ENCODE measurements at places on chromosomes 5 and 9.

DNA sequence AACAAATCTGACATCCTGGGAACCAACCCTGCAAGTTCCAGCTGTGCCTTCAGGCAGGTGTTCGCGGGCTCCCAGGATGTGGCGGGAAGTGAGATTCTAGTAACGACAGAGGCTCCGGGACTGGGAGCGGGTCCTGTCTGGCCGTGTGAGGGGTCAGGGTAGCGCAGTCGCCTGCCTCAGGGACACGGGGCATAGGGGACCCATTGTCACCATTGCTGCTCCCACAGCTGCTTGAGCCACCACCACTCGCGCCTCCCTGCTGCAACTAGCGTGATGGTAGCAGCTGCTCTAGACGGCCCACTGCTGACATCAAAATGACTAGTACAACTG, 468.5 kb downstream of the CDH9 start:
- no peak for DNase-seq

- no peak for DNase-seq
Observed at GRCh38 chr9:84366683-84367082, 26.1 kb upstream of the SLC28A3 start.

DNA sequence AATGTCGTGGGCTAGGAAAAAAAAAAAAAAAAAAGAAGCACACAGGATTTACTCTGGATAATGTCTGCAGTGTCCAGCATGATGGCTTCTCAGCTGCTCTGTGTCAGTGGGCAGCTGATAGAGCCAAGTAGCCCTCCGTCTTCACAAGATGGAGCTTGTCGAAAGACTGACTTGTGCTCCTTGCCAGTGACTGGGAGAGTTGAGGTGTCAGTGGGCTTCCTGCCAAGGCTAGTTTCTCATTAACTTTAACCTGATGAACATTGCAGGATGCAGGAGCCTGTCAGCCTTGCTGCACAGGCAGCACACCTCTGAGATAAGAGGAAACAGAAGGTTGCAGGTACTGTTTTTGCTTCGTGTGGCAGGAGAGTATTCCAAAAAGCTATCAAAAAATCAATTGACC, 171.4 kb upstream of the SGCD start:
- DNase-seq = no peak

GRCh38 chr5:1036504-1037122, 28.0 kb downstream of the NKD2 start:
- DNase-seq = no peak

DNA sequence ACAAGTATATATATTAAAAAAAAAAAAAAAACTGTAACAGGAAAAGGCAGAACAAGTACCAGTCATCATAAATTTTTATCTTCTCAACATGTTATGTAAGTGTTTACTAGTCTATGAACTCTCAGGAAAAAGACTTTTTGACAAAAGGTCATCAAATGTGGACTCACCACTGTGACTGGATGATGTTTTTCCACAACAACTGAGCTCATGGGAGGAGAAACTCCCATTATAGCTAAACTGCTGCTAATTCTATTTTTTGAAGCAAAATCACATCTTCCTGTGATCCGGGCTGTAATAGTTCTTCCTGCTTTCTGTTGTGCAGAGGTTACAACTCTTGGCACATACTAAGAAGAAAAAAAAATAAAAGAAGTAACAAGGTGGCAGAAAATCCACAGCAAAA, 39.6 kb downstream of the POC5 start:
- no peak for DNase-seq

- DNase-seq = no peak
Observed at GRCh38 chr5:72451741-72452505, 55.3 kb downstream of the ZNF366 start.

GRCh38 chr5:169728-170094, 21.6 kb upstream of the LRRC14B start:
- no peak for DNase-seq

DNA sequence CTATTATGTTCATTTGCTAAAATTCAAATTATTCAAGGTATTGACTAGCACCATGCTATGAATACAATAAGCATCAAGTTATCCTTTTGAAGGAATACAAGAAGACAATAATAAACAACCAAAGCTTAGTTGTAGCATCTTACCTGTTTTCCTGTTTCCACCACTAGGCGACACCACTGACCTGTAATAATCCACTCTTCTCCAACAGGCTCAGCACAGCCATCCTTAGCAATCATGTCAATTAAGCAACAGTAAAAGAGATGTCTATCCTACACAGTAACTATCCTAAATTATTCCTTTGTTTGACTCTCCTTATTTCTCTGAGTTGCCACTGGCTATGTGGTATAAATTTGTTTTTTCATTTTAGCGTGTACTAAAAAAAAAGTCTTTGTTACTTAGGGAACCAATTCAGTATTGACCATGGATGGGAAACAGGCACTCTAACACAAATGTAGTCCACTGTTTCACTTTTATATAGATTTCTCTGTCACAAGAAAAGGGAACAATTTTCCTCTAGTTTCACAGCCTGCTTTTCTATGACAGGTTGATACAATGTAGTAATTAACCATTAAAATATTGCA, 46.2 kb downstream of the PCA3 start:
- no peak for DNase-seq

DNA sequence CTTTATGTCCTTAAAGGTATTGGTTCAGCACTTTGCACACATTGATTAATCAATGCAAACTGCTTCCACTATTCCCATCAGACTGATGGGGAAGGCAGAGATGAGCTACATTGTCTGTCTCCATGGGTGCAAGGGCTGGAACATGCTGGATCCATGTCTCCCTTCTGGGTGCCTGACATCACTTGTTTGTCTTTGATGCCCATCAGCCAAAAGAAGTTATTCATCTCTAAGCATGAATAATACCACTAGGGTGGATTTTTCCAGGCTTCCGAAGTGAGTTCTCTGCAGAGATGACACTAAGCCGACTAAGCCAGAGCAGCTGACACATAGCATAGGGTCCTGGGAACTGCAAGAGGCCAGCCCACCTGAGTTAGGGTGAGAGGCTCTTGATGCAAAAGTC, 8.7 kb downstream of the FGF1 start:
- no peak for DNase-seq

DNA sequence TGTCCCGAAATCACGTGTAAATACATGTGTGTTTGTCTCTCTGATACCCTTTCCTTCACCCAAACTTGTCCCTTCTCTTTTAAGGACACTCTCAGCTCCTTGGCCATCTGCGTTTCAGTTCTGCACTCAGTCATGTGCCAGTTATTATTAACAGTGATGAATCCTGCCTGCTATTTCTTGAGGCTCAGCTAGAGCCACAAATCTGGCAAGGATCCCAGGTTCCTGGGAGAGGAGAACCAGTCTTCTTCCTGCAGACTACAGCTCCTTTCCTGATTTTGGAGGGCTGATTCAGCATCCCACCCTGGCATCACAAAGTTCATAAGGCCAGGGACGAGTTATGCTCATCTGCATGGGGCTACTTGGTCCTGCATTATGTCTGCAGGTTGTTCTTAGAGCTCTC, 5.6 kb downstream of the MAMDC2 start:
- DNase-seq = no peak

DNA sequence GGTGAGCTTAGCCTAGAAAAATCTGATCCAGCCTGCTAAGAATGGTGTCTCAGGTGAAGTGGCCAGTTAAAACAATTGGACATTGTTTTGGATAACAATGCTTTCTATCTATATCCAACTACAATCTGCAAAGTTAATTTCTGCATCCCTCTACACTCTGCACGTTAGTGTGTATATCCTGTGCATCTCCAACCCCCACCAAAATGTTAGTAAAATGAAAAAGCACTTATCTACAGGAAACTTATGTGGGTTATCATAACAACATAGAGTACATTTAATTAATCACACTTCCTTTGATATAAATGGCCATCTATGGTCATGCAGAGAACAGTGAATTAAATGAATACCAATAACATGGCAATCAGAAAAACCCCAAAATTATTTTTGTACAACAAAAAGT, 158.7 kb downstream of the NFIB start:
- no peak for DNase-seq

GRCh38 chr9:106284296-106284695, 578.7 kb upstream of the ZNF462 start:
- no peak for DNase-seq

DNA sequence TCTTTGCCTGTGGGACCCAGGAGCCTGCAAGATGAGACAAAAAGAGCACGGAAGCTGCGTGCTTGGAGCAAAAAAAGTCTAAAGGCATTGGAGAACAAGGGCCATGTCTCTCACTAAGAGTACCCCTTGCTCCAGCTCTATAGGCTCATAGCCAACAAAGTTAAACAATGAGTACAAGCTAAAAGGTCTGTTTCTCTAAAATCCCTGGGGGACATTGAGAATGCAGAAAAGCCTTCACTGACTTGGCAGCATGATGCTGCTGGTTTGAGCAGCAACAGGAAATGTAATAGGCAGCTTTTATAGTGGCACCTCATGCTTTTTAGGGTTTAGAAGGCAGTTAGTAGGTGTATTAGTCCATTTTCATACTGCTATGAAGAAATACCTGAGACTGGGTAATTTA, 287.5 kb downstream of the SMARCA2 start:
- DNase-seq = no peak

- no peak for DNase-seq
Observed at GRCh38 chr9:125893277-125893676, 146.1 kb downstream of the PBX3 start.

GRCh38 chr9:92965061-92965758, 17.9 kb downstream of the FGD3 start:
- DNase-seq = no peak

- DNase-seq = no peak
Observed at GRCh38 chr9:78006734-78007133, 24.9 kb downstream of the GNAQ start.

DNA sequence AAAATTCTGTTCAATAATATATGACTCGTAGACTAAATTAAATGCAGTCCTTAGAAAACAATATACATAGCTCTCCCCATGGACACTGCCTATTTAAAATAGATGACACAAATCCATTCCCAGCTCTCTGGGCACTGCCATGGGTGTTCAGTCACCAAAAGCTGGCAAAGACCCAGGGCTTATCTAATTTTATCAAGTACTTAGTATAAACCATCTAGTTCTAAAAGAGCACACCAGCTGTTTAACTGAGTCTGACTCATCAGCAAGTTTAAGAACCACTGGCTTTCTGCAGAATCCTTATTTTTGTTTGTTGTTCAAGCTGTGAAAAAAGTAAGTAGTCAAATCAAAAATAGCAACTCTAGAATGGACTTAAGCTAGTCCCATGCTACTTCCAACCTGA, 107.6 kb downstream of the PLPP1 start:
- no peak for DNase-seq

- peak; percentile 35 for DNase-seq
Observed at GRCh38 chr9:72038890-72039410, 21.5 kb downstream of the C9orf57 start.

GRCh38 chr5:131679911-131680310, 44.9 kb upstream of the RAPGEF6 start:
- DNase-seq = no peak

DNA sequence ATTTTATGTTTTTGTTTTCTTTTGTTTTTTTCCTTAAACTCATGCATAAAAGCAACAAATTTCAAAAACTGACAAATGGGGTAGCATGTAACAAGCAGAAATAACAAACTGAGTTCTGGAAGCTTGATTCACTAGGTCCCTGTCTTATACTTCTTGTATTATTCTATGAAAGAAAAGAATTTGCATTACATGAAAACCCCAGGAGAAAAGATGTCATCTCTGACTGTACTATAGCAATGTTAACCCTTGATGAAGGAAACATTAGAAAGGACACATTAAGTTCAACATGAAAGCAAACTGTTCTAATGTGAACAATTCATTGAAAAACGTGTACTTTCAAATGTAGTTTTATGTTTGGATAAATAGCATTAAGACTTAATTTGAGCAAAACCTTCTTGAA, 9.2 kb downstream of the RAB14 start:
- DNase-seq = no peak

GRCh38 chr5:103374473-103374963, 116.0 kb downstream of the MACIR start:
- DNase-seq = no peak

DNA sequence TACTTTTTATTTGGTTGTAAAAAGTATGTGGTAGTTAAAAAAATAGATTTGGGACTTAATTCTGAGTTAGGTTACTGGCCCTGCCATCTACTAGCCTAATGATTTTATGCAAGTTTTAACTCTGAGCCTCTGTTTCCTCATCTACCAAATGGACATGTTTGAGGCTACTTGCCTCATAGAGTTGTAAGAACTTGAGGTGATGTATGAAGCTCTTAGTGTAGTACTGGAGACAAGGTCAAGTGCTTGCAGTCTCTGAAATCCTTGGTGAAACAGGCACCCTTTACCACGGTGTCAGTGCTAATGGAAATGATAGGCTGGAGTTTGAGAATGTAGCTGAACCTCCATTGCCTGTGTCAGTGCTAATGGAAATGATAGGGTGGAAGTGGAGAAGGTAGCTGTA, 15.3 kb downstream of the GPR107 start:
- no peak for DNase-seq

- DNase-seq = no peak
Observed at GRCh38 chr5:40172721-40173120, 507.0 kb upstream of the PTGER4 start.

GRCh38 chr5:168612996-168613395, 33.8 kb upstream of the PANK3 start:
- DNase-seq = no peak

GRCh38 chr5:67221487-67222242, 25.1 kb upstream of the CD180 start:
- DNase-seq = no peak

DNA sequence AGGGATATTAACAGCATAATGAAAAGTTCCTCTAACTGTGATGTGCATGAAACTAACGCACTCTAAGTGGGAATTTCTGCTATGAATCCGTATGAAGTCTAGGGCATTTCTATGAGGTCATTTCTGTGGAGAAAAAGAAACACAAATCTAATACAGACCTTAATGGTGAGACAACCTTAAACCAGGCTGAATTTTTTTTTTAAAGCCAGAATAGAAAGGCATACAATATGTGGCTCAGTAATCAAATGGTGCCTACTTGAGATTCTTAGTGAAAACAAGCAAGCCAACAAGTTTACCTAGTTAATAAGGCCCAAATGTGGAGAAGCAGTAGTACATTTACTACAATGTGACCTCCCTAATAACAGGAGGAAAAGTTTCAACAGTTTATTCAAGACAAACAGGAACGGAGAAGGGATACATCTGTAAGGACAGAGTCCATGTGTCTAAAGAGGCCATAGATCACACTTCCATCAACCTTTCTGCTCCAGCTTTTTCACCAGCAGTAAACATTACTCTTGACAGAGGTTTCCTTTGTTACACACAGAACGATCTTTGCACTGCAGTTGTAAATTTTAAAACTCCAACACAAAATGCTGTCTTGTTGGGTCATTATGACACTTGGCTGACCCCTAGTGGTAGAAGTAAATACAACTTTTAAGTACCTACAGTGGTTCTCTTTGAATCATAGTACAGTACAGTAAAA, 26.2 kb downstream of the CARNMT1 start:
- DNase-seq = no peak

DNA sequence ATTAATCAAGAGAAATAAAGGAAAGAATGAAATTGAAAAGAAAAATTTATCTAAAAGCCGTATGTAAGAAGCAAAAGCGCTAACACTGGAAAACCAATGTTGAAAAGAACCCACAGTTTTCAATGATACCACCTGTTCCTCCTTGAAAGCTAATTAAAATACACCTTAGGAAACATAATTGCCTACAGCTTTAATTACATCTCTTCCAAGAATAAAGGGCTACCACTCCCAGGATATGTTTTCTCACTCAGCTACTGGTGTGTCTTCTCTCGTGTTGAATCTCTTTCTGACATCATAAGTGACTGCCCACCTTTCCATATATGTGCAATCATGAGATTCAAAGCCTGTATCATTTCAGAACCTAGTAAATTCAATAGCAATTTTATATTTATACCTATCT, 880.6 kb upstream of the DMAC1 start:
- no peak for DNase-seq

Data from stimulated activated CD8-positive, alpha-beta memory T cell treated with anti-CD3 and anti-CD28 coated beads, Interleukin-15, amount 100 ng/mL, for 24 hours (primary cell).